KBM-7 (cell line): ENCODE measurements at places on chromosomes 3 and 15.

- DNase-seq = no peak
These were observed 71.5 kb upstream of the EIF1B start for GRCh38 chr3:40237889-40238571.

- no peak for DNase-seq
These were observed 39.5 kb upstream of the GOLGA8J start for GRCh38 chr15:30043211-30043655.

DNA sequence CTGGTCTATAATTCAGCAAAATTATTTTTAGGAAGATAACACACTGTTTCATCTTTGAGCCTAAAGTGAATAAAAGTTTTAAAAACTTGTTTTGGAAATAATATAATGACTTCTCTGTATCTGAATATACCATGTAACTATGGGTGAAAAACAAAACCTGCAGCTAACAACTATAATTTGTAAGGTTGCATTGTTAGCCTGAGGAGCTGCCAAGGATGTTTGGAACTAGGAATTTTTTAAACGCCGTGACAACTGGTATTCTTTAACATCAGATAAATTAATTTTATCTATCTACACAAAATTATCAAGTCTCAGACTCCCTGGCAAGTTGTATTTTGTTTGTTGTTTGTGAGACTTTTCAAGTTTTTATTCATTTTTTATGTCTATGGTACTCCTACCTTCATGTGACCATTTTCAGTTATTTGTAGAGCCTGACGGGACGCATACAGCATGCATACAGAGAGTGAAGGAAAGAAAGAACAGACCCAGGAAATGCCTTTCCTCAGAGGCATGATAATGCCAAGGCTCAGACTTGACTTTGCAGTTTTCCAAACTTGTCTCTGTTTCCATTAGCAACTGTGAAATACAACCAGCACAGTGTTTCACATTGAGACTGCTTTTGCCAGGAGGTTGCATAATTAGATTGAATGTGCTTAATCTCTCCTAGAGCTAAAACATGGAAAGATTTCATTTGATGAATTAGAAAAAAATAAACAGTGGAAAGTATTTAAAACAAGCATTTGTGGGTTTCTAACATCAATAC is 60.8 kb upstream of the ARHGEF26 start:
- no peak for DNase-seq

DNA sequence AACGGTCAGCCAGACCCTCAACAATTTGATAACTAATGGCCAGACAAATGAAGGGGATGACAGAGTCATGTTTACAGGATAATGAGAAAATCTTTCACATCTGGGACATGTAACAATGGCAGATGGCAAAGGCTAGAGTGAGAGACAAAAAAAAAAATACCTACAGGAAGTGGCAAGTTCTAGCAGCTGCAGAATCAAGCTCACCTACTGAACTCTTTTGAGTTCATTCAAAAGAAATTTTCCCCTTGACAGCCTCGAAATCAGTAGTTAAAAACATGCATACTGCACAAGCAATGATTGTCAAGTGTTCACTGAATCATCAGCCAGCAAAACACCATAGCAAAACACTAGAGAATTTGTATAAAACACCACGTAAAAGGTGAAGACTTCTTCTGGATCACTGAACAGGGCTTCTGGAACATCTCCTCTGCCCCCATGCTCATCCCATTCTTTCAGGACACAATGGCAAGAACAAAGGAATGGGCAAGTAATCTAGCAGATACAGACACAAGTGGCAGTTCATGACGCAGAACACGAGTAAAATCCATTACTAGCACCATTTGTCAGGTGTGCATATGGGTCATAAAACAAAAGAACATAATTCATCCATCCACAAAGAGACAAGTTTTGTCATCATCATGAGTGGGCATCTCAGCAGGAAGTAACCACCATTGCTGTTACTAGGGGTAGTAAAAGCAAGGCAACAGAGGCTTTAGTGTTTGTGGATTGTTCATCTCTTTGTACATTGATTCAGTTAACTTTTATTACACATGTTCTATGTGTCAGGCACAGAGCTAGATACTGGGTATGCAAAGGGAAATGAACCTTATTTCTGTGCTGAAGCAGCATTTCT is 13.8 kb upstream of the KCNMB2 start:
- no peak for DNase-seq

DNA sequence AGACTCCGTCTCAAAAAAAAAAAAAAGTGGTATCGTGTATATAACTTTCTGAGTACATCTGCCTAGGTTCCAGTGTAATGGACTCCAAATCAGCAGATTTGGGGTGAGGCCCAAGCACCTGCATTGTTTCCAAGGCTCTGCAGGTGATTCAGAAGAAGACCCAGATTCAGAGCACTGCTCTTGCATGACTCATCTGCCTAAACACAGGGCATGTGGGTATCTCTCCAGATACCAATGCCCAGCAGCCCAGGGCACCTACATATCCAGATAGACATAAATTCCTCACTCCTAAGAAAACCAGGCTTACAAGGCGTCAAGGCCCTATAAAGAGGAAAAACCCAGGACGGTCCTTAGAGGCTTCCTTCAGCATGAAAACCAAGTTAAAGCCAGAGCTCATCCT is 24.3 kb downstream of the NDUFAF1 start:
- DNase-seq = no peak

- DNase-seq = no peak
These were observed 20.2 kb upstream of the PPM1L start for GRCh38 chr3:160735826-160736225.

DNA sequence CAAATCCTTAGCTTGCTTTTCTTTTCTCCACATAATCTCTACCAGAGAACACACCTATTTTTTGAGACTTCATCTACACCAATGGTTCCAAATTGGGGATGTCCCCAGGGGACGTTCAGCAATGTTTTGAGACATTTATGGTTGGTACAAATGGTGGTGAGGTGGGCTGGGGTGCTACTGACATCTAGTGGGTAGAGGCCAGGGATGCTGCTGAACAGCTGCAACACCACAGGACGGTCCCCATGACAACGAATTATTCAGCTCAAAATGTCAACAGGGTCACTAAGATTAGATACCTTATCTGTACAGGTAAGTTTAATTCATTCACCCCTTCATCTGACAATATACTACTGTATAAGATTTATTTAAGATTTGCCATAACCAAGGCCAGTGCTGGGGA is 14.4 kb downstream of the GK5 start:
- peak; percentile 37 for DNase-seq

DNA sequence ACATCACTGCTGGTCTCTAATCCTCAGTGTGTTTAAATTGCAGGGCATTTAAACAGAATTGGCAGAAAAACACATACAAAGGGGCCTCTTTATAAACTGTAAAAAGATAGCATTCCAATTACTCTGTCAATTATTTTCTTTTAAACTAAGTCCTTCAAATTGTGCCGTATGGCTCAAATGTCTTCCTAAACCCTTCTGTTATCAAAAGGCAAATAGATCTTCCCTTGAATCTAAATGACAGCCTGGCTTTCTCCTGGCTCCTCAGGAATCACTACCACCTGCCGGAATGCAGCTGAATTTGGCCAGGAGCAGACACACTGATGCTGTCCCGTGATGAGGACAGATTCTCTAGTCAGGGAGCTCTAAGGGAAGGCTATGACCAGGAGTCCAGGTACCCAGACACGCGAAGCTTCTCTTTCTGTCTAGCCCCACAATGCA is 85.6 kb downstream of the IGF2BP2 start:
- DNase-seq = no peak

DNA sequence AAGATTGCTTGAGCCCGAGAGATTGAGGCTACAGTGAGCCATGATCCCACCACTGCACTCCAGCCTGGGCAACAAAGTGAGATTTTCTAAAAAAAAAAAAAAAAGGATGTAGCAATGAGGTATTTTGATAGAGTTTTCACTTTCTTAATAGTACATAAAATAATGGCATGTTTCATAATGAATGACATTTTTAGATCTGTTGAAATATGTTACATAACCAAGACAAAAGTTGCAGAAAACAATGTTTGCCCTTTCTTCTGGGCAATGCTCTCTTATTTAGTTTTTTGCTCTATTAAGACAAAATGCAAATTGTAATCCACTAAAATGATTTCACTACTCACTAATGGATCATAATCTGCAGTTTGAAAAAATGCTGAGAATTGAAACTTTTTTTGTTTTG is 4.4 kb upstream of the MAPK6 start:
- no peak for DNase-seq

GRCh38 chr3:464255-464654 is 267.7 kb downstream of the CHL1 start:
- no peak for DNase-seq

GRCh38 chr3:125154800-125155269 is 57.7 kb downstream of the SLC12A8 start:
- DNase-seq = no peak

DNA sequence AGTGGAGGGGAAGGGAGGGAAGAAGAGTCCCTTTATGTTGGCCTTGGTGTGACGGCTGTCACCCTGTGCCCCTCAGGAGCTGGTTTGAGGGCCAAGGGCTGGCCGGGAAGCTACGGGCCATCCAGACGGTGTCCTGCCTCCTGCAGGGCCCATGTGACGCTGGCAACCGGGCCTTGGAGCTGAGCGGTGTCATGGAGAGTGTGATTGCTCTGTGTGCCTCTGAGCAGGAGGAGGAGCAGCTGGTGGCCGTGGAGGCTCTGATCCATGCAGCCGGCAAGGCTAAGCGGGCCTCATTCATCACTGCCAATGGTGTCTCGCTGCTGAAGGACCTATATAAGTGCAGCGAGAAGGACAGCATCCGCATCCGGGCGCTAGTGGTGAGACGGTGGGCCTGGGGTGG is 8.1 kb upstream of the RCCD1 start:
- no peak for DNase-seq

DNA sequence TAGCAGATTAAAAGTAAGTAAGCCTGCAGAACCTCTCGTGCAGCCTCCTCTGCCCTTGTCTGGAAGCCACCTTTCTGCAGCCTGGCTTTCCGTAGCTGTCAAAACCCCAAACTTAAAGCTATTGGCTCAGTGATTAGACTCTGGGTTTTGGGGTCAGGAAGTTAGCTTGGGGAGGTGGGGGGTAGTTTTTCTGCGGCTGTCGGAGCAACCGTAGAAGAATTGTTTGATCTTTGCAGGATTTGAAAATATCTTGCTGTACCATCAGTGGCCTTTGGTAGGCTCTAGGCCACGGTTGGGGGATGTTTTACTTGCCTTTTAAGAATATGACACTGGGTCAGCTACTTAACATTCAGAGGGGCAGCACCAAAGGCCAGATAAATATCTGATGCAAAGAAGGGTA is 88.4 kb upstream of the RASGRP1 start:
- DNase-seq = peak; percentile 57

- no peak for DNase-seq
These were observed 37.4 kb upstream of the NMNAT3 start for GRCh38 chr3:139715166-139715565.

DNA sequence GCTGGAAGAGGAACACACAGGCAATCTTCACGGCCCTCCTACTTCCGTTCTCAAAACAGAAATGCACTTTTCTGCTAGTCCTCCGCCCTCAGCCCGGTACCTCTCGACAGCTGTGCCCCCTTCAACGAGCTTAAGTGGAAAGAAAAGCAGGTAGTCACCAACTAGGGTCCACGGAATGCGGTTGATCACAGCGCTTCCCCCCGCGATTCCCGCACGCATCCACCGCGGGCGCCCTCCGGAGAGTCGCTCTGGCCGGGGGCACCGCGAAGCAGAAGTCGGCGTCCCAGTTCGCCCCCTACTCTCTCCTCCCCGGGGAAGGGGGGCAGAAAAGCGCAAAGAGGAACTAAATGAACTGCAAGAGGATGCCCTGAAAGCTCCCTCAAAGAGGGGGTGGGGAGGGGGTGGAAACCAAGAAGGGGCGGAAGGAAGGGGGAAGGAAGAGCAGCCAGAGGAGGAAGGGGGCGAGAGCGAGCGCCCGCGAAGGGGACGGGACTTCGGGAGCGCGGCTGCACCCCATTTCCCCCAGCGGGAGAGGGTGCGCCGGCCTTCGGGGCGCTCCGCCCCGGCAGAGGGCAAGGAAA is 738 bp downstream of the ACAP2 start:
- peak; percentile 87 for DNase-seq

- no peak for DNase-seq
These were observed 406.6 kb upstream of the PPP2R3A start for GRCh38 chr3:135558906-135559305.

GRCh38 chr15:73424506-73424905 is 18.5 kb upstream of the REC114 start:
- DNase-seq = peak; percentile 14

- peak; percentile 76 for DNase-seq
These were observed 51.5 kb downstream of the PLCL2 start for GRCh38 chr3:16936233-16936632.

GRCh38 chr3:195165790-195166189 is 105.2 kb downstream of the XXYLT1 start:
- no peak for DNase-seq

- no peak for DNase-seq
These were observed 48.5 kb downstream of the FNDC3B start for GRCh38 chr3:172087602-172088580.

- DNase-seq = no peak
These were observed 77.3 kb downstream of the ABI3BP start for GRCh38 chr3:100915706-100916495.

GRCh38 chr3:14517601-14518431 is 22.3 kb downstream of the GRIP2 start:
- no peak for DNase-seq

- no peak for DNase-seq
These were observed 115.7 kb downstream of the CHL1 start for GRCh38 chr3:312160-312733.

DNA sequence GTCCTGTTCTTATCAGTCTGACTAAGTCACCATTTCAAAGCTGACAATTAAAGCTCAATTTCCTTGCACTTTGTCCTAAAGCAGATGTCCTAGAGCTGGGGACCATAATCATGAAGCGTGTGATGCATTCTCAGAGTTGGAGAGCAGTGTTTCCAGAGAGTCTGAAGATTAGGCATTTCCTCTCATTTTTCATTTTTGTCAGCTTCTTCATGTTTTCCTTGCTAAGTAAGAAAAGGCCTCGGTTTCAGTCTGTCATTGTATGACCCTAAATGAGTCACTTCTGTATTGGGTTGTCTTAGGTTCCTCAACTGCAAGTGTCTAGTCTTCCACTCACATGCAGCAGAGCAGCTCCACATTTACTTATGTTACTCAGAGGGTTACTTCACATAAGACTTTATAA is 257.2 kb upstream of the TPRG1 start:
- no peak for DNase-seq

DNA sequence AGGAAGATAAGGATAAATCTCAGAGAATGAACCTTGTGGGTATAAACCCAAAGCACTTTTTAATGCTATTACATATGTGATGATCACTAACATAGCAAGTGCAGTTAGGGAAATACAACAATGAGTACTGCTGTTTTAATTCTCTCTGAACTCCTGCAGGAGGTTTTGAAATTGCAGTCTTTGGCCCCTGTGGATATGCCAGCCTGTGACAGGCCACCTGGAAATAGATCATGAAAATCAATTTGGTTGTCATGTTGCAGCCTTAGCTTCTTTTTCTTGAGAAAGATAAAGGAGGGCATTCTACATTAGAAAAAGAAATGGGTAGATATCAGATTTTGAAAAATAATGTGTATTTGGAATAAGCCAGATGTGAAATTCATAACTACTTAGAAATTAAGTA is 103.6 kb downstream of the RSRC1 start:
- no peak for DNase-seq

GRCh38 chr15:77173487-77173886 is 102.6 kb upstream of the TSPAN3 start:
- DNase-seq = no peak

GRCh38 chr3:42895580-42895868 is 10.4 kb upstream of the ZNF662 start:
- no peak for DNase-seq

- DNase-seq = no peak
These were observed 139.8 kb downstream of the WDR76 start for GRCh38 chr15:43966646-43967045.

- no peak for DNase-seq
These were observed 82.9 kb upstream of the GSK3B start for GRCh38 chr3:120177151-120177550.
